Left cardiac atrium (tissue), 4 donors: ENCODE measurements at places on chromosomes 11 and 22.

DNA sequence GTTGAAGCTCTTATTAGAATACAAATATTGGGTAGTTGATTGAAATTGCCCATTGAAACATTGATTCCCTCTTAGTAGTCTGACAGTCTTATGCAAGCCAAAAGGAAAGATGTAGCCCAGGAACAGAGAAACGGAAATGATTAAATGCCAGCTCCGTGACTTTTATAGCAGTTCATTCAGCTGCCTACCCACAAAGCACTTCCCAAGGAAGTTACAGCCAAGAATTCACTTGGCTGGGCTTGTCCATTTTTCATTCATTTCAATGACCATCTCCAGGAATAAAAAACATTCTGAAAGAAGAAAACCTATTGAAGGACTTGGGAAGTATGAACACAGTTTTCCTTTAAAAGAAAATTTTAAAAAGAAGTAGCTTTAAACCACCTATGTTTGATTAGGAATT lies 62.0 kb downstream of the NCAM1 start:
- no peak for DNase-seq

- no peak for DNase-seq
Observed at GRCh38 chr11:6736495-6737121, 35.2 kb downstream of the OR2AG2 start.

GRCh38 chr11:45855308-45855707 lies 8.0 kb downstream of the CRY2 start:
- DNase-seq = no peak

GRCh38 chr11:109015283-109015682 lies 350.4 kb downstream of the DDX10 start:
- no peak for DNase-seq

- DNase-seq = no peak
Observed at GRCh38 chr11:59069087-59069486, 17.0 kb upstream of the GLYATL1B start.

DNA sequence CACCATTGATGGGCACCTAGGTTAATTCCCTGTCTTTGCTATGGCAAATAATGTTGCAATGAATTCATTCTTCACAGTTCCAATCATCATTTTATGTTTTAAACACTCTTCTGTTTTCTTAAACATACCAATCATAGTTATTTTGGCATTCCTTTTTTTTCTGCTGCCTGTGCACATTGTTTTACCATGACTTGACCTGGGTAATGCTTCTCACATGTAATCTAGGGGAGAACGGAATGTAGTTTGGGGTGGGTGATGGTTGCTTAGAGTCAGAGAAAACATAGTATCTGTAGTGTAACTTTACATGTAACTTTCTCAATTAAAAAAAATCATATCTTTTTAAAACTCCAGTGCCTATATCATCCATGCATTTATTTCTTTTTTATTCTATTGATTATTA lies 1945.3 kb upstream of the RAG2 start:
- no peak for DNase-seq

DNA sequence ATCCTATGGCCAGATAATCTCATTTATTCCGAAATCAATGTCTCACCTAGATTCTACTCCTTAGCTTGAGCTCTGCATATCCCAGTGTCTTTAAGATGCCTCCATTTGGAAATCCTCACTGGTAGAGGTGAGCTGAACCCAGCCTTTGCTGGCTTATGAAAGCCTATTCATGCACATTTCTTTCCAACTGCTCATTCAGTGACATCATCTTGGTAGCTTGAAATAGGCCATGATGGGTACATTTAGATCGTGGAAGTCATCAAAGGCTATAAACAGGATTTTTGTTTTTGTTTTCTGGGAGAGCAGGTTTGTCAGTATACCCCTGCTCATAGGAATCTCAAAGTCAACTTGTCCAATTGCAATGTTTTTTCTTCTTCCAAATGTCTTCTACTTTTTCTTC lies 6.0 kb downstream of the NXPE1 start:
- no peak for DNase-seq

DNA sequence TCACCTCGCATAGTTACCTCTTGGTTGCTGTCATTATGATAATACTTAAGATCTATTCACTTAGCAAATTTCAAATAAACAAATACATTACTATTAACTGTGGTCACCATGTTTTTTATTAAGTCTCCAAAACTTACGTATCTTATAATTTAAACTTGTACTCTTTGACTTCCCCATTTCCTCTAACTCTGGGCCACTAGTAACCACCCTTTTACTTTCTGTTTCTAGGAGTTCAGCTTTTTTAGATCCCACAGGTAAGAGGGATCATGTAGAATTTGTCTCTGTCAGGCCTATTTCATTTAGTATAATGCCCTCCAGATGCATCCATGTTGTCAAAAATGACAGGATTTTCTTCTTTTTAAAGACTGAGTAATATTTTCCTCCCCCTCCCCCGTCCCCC lies 212.4 kb upstream of the C11orf87 start:
- no peak for DNase-seq

DNA sequence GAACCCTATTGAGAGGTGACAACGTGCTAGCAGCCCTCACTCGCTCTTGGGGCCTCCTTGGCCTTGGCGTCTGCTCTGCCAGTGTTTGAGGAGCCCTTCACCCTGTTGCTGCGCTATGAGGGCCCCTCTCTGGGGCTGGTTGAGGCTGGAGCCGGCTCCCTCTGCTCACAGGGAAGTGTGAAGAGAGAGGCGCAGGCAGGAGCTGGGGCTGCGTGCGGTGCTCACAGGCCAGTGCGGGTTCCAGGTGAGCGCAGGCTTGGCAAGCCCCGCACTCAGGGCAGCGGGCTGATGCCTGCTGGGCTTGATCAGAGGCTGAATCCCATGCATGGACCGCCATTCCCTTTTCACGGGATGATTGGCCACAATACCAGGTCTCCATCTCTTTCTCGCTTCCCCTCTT lies 90.7 kb downstream of the DLG2 start:
- no peak for DNase-seq

- no peak for DNase-seq
Observed at GRCh38 chr11:1852271-1852876, 510 bp upstream of the LSP1 start.

DNA sequence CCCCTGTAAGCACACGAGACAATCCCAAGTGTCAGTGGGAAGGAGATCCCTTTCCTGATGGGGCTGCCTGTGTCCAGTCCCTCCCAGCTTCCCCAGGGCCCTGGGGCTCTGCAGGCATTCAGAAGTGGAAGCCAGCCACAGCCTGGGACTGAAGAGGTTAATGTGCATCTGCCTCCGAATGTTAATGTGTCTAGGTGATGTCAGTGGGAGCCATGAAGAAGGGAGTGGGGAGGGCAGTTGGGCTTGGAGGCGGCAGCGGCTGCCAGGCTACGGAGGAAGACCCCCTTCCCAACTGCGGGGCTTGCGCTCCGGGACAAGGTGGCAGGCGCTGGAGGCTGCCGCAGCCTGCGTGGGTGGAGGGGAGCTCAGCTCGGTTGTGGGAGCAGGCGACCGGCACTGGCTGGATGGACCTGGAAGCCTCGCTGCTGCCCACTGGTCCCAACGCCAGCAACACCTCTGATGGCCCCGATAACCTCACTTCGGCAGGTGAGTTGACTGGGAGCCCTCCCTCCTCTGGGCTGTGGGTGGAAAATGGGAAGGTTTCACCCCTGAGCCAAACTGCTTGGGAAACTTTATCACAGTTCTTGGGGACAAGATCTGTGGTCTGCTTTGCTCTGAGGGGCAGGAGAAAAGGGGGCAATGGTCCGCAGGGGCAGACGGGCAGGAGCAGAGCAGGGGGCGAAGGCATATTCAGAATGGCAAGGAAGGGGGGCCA lies at the start of gene MCHR1:
Gene MCHR1, plus strand, starts transcription at position 236 of the 715 bp plus-strand sequence. Its CDS starts 169 bp downstream, at position 405.
- DNase-seq = no peak

DNA sequence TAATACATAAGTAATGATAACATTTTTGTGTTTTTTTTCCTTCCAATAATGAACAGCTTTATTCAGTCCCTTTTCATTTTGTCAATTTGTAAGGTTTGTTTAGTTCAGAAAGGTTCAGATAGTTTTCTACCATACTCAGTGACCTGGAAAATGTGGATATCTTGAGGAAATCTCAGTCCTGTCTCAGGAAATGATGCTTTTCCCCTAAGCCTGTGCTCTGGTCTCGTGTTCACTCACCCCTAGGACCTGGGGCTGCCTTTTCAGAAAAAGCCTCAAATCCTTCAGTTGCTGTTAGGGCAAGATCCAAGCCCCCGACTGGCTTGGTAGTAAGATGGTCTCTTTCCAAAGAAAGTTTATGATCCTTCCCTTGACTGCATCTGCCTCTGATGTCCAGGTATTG lies 21.8 kb downstream of the MS4A6A start:
- DNase-seq = no peak

GRCh38 chr22:32882360-32882755 lies 80.9 kb downstream of the TIMP3 start:
- no peak for DNase-seq

GRCh38 chr11:2825261-2825888 lies 60.2 kb downstream of the CDKN1C start:
- DNase-seq = peak; percentile 87

GRCh38 chr11:27896096-27896495 lies 195.8 kb upstream of the BDNF start:
- DNase-seq = no peak

- no peak for DNase-seq
Observed at GRCh38 chr11:26537341-26537740, 34.7 kb downstream of the MUC15 start.

DNA sequence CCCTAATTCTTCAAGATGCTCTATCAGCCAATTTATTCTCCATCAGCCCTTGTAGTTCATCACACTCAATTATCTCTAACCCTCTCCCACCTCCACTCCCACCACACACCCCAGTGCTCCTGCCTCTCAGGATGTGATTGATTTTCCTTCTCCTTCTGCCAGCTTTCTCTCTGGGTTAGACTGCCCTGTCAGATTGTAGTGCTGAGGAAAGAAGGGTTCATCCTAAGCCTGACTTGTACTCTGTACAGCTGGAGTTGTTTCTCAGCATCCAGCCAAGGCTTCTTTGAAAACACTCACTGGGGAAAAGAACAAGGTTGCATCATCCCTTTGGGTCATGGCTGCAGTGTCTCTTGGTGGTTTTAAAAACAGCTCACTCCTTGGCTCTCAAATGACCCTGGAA lies 61.2 kb downstream of the CECR2 start:
- DNase-seq = no peak

DNA sequence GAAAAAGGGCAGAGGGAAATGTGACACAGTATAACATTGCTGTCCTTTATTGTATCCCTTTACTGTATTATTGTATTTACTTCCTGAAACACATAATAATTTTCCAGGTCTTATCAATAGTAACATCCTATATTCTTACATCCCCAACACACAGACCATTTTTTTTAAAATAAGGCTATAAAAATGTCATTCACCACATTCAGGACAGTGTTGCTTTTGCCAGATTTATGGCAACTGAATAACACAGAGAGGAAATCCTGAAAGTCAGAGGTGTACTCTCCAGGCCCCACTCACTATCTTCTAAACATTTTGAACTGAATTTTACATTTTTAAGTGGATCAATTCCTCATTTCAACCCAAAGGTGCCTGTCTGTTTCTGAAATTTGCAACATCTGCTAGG lies 104.8 kb upstream of the MTMR2 start:
- DNase-seq = no peak

- no peak for DNase-seq
Observed at GRCh38 chr11:130760515-130761125, 155.7 kb downstream of the SNX19 start.

GRCh38 chr11:76087749-76088148 lies 118.6 kb downstream of the WNT11 start:
- no peak for DNase-seq

- DNase-seq = peak; percentile 64
Observed at GRCh38 chr11:67352546-67353316, 615 bp downstream of the POLD4 start.

- DNase-seq = peak; percentile 88
Observed at GRCh38 chr11:62553080-62553838, 6.7 kb upstream of the AHNAK start.

DNA sequence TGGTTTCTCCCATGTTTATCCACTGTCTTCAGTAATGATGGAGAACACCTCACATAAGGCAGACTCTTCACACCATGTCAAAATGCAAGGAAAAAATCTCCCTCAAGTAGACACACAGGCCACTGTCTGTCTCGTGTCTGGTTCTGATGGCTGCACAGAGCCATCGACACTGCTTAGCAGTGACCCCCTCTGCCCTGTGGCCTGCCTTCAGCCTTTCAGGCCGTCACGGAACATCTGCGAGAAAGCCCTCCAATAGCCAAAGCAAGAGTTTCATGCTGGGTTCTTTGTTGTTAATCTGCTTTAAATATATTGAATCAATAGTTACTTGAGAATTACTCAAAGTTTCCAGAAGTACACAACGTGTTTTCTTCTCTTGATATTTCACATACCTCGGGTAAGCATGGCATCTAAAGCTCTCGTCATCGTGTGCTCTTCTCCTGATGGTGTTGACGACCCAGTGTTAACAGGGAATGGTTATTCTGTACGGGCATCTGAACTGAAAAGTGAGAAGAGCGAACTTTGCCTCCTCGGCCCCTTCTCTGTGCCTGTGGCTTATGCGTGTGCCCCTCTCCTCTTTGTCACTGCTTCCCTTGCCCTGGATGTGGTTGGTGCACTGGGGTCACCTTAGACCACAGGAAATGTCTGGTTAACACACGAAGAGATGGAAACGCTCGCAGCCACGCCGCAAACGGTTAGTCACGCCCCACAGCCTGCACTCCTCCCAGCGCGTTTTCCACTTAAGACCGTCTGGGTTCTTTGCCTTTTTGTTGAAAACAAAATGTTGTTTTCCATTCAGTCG lies 33.4 kb upstream of the CTTN start:
- DNase-seq = no peak

GRCh38 chr11:129273944-129274711 lies 82.0 kb upstream of the ARHGAP32 start:
- no peak for DNase-seq
